ENCODE measurements at places on chromosomes 1 and 21. TPM values are rescaled to one million over a fixed set of nuclear protein-coding genes. Genes with fewer than 3 reads are reported as not detected.

PTPRC gene
- total RNA-seq: not detected

VWA5B1 gene
- total RNA-seq: not detected

GPX7 gene
- total RNA-seq: 2.3 TPM

PRAMEF12 gene
- total RNA-seq: not detected

OR2L8 gene
- not detected for total RNA-seq

LEMD1 gene
- 10.4 TPM for total RNA-seq

CD101 gene
- 0.48 TPM for total RNA-seq

TIE1 gene
- 0.85 TPM for total RNA-seq

KCNJ15 gene
- total RNA-seq: 36.9 TPM

KRTAP12-2 gene
- not detected for total RNA-seq

NBPF6 gene
- total RNA-seq: not detected

PLOD1 gene
- total RNA-seq: 62.2 TPM

CHRM3 gene
- total RNA-seq: 0.48 TPM

PLD5 gene
- 0.21 TPM for total RNA-seq

HEYL gene
- not detected for total RNA-seq

BEST4 gene
- under 0.01 TPM for total RNA-seq

SOAT1 gene
- total RNA-seq: 29.6 TPM

AKR7A3 gene
- 0.72 TPM for total RNA-seq

GJB3 gene
- 160 TPM for total RNA-seq

WDTC1 gene
- 21.1 TPM for total RNA-seq

ERICH3 gene
- not detected for total RNA-seq

AMY1A gene
- not detected for total RNA-seq

ANKRD65 gene
- total RNA-seq: 15.1 TPM

IFNLR1 gene
- 7.5 TPM for total RNA-seq

KLHDC9 gene
- 1.9 TPM for total RNA-seq

TRIM67 gene
- total RNA-seq: not detected

CD58 gene
- total RNA-seq: 42.2 TPM

BSND gene
- total RNA-seq: not detected

S100A7 gene
- total RNA-seq: not detected

RSPH1 gene
- total RNA-seq: 0.43 TPM

DYNLT4 gene
- total RNA-seq: 0.24 TPM

LRRC38 gene
- not detected for total RNA-seq

HHIPL2 gene
- total RNA-seq: not detected

DLGAP3 gene
- total RNA-seq: not detected

KRTAP7-1 gene
- total RNA-seq: not detected

TCEA3 gene
- total RNA-seq: 17.4 TPM

ELAVL4 gene
- not detected for total RNA-seq

FCER1G gene
- not detected for total RNA-seq

MEX3A gene
- total RNA-seq: 6.5 TPM

PLPPR5 gene
- total RNA-seq: not detected

FGR gene
- total RNA-seq: 0.64 TPM

SIM2 gene
- total RNA-seq: 0.96 TPM

GCSAML gene
- not detected for total RNA-seq

ALX3 gene
- not detected for total RNA-seq

CASQ1 gene
- total RNA-seq: not detected

S100A14 gene
- total RNA-seq: 685 TPM

GBP6 gene
- total RNA-seq: 38.6 TPM

Data from tracheal epithelial cell (primary cell).